ENCODE measurements at places on chromosomes 7 and 10.

GRCh38 chr7:66758950-66759628 lies 18.6 kb downstream of the RABGEF1 start:
- DNase-seq = peak; percentile 35

- DNase-seq = peak; percentile 25
Measured at GRCh38 chr10:110681023-110681681, 37.0 kb downstream of the RBM20 start.

GRCh38 chr10:112218960-112219359 lies 35.4 kb upstream of the GPAM start:
- no peak for DNase-seq

DNA sequence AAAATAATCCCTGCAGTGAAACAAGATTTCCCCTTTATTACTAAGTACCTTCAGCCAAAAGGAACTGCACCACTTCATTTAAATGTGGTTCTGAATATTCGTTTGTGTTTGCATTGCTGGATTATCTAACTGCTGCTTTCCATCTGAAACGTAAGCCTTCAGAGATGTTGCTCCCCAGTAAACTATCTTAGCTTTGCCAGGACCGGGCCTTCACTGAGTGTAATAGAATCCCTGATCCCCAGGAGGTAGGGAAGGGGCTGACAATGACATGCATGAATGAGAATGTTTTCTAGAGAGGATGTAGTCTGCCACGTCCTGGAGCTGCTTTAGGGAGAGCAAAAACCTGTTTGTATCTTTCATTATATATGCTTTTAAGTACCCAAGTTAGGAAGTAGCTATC lies 19.5 kb upstream of the INSYN2A start:
- DNase-seq = no peak

GRCh38 chr7:70069977-70070376 lies 471.7 kb downstream of the AUTS2 start:
- DNase-seq = no peak

DNA sequence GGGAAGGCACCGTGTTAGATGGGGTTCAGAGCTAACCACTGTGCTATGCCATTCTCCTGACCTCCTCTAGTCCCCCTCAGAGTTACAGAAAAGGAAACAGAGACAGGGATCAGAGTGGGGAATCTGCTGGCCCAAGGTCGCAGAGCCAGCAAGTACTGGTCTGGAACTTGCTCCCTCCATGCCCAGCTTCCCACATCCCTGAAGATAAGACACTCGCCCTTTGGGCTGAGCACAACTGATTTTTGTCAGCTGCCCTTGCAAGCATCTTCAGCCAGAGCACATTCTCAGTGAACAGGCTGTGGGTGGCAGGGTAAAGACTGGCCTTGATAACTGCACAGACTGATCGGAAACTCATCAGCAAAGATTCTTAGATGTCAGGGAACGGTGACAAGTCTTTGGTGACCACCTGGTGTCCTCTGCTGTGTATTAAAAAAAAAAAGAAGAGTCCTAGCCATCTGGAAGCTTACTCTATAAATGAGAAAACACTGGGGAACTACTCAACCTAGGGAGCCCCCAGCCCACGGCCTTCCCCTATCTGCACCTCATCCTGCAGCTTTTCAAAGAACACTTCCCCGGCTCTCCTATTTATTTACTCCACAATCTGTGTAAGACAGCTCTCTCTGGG lies 1.3 kb upstream of the SORBS1 start:
- DNase-seq = no peak

- DNase-seq = no peak
Measured at GRCh38 chr10:71989661-71990454, 25.7 kb downstream of the CHST3 start.

DNA sequence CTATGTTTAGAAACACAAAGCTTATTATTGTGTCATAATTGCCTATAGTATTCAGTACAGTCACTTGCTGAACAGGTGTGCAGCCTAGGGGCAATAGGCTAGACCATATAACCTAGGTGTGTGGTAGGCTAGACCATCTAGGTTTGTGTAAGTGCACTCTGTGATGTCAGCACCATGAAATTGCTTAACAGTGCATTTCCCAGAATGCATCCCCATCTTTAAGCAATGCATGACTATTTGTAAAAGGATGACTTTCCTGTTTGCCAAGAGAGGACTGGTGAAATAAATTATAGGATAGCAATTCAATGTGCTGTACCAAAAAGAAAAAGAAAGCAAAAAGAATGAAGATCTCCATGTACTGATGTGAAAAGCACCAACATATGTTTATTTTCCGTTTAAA lies 288.7 kb upstream of the AUTS2 start:
- DNase-seq = no peak

DNA sequence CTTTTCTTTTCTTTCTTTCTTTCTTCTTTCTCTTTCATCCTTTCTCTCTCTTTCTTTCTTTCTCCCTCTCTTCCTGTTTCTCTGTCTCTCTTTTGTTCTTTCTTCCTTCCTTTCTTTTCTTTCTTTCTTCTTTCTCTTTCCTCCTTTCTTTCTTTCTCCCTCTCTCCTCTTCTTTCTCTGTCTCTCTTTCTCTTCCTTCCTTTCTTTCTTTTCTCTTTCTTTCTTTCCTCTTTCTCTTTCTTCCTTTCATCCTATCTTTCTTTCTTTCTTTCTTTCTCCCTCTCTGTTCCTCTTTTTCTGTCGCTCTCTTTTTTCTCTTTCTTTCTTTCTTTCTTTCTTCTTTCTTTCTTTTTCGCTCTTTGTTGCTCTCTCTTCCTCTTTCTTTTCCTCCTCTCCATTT lies 1149.2 kb upstream of the AUTS2 start:
- no peak for DNase-seq

DNA sequence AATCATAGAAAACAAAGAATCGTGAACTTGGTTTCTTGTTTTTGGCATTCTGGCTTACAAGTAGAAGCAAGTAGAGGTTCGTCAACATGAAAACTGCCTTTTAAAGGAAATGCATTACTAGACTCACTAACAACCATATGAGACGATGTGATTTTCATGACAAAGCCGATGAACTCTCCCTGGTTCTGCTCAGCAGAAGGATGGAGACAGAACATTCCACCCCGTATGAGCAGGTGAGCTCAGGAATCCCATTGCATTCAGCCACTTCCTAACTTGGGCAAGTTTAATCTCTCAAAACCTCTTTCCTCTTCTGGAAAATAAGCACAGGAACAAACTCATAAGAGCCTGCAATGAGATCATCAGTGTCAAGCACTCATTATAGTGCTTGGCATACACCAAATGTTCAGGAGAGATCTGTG lies 57.4 kb upstream of the SVIL start:
- peak; percentile 18 for DNase-seq

GRCh38 chr7:30206491-30206890 lies 71.7 kb downstream of the MTURN start:
- peak; percentile 27 for DNase-seq

DNA sequence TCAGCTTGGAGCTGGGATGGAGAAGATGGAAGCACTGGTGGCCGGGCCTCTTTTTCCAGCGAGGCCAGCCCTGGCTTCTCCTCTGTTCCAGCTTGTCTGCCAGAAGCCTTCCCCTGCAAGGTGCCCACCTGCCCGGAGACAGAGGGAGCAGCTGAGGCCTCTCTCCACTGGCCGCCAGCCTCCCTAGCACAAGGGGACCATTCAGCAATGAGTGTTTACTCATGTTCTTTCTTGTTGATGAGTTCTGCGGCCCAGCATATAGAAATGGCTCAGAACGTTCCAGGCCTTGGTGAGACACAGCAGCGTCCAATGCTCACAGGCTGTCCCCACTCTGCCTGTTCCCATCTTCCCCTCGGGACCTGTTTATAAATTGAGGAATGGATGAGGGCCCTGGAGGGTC lies 47.3 kb downstream of the CHST3 start:
- DNase-seq = no peak

GRCh38 chr10:130728531-130729215 lies 582.8 kb downstream of the TCERG1L start:
- DNase-seq = no peak

- DNase-seq = peak; percentile 87
Measured at GRCh38 chr10:13526948-13527863, 1.6 kb downstream of the BEND7 start.

GRCh38 chr7:27165089-27165995 lies at the start of gene HOXA9:
Gene HOXA9 (minus strand): TSS chr7:27165537. CDS start chr7:27165457, 80 bp downstream.
- DNase-seq = no peak

DNA sequence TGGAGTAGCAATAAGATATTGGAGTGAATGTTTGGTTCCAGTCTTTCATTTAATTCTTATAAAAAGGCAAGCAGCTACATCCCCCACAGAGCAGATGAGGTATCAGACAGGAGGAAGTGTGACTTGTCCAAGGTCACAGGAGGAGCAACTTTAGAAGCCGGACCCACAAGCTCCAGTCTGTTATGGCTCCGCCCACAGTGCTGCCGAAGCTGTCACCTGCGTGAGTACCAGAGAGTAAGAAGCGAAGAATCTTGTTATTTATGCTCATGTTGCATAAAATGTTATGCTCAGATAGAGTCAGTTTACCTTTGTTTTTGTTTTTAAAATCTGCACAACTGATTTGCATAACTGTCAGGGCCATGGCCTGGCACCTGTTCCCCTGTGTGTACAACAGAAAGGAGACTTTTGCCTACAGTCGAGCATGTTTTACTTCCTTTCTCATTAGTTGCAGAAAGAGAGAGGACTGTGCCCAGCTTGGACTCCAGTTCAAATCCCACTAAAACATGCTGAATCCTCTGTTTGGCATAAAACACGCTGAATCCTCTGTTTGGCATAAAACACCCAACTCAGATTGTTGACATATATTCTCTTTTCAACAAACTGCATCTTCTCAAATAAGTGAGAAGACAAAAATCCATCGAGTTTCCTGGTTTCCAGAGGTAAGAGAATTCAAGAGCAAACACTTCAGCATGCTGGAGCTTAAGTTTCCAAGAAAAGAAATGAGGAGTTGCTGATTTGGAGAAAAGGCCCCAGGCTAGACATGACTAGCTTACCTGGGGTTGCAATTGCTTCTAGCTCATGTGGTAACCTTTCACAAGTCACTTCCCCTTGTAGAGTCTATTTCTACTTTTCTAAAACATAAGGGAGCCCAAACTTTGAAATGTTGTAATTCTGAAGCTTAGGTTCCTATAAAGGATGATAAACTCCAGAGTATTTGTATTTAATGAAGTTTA lies 409.8 kb upstream of the ZMIZ1 start:
- DNase-seq = no peak

DNA sequence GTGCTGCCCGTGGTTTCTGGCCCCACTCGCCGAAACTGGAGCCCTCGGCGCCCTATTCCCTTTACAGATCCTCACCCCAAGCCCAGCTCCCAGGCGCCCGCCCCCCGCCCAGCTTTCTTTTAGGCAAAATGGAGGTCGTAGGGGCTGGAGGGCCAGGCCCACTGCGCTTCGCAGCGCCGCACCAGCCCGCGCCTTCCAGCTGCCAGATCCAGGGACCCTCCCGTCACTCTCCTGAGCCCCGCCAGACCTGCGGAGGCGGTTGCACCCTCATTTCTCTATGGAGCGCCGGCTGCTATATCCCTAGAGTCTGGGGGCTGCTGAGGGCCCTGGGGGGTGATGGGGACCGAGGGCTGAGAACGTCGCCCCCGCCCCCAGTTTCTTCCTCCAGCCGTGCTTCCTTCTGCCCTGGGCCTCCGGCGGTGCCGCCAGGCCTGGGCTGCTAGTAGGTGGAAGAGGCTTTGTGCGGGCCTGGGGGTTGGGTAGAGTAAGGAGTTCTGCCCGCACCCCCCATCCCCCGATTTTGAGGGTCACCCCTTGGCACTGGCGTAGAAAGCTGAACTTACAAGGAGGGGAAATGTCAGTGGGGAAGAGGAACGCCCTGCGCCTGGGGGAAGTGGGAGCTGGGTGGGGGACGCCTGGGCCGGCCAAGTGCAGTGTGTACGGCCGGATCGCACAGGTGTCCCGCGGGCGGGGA lies 1.0 kb downstream of the GNB2 start:
- peak; percentile 29 for DNase-seq

- no peak for DNase-seq
Measured at GRCh38 chr10:74055383-74056049, 57.6 kb downstream of the VCL start.

- no peak for DNase-seq
Measured at GRCh38 chr10:93431361-93431760, 50.8 kb downstream of the MYOF start.

DNA sequence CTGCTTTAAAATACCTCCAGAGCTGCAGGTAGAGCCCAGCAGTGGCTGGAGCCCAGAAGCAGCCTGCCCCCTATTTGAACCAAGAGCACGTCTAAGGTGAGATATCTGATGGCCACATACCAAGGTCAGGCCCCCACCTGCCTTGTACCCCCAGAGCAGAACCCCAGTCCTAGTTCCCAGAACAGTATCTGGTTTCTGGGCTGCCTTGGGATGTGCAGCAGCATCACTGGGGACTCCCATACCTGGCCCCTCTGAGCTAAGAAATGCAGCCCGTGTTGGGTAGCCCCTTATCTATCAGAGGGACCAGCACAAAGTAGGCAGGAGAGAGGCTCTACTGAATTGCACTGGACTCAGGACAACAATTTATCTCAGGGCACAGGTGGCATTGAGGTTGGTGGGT lies 8.9 kb downstream of the SFTPD start:
- DNase-seq = no peak

- no peak for DNase-seq
Measured at GRCh38 chr7:29639886-29640595, 76.4 kb downstream of the PRR15 start.

GRCh38 chr10:44102726-44103255 lies 282.1 kb downstream of the CXCL12 start:
- DNase-seq = no peak

- DNase-seq = no peak
Measured at GRCh38 chr10:35723059-35723458, 81.0 kb upstream of the FZD8 start.

GRCh38 chr7:80642871-80643270 lies 4.4 kb downstream of the CD36 start:
- no peak for DNase-seq

GRCh38 chr10:113520690-113521474 lies 32.0 kb upstream of the HABP2 start:
- DNase-seq = peak; percentile 74

- DNase-seq = peak; percentile 88
Measured at GRCh38 chr10:90222372-90222771, 521.0 kb downstream of the KIF20B start.

DNA sequence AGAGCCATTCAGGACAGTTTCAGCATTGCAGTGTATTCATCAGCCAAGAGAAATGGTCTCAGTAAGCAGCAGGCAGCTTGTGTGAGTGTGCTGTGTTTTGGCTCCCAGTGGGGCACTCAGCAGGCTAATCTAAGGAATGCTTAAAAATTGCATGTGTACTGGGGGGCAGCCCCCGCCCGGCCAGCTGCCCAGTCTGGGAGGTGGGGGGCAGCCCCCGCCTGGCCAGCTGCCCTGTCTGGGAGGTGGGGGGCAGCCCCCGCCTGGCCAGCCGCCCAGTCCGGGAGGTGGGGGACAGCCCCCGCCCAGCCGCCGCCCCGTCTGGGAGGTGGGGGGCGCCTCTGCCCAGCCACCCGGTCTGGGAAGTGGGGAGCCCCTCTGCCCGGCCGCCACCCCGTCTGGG lies 116.2 kb downstream of the GRID1 start:
- DNase-seq = no peak

DNA sequence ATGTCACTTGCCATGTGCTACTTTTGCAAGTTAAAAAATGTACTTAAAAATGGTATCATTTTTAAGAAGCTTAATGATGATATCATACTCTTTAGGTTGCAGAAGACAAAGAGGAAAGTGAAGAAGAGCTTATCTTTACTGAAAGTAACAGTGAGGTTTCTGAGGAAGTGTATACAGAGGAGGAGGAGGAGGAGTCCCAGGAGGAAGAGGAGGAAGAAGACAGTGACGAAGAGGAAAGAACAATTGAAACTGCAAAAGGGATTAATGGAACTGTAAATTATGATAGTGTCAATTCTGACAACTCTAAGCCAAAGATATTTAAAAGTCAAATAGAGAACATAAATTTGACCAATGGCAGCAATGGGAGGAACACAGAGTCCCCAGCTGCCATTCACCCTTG lies 6.1 kb downstream of the LMOD2 start:
- DNase-seq = no peak

- no peak for DNase-seq
Measured at GRCh38 chr10:46291817-46292572, 5.2 kb downstream of the ANTXRL start.
